Right ventricle myocardium superior (tissue), 1 donor: ENCODE measurements at places on chromosomes 1 and 21. TPM values are rescaled to one million over a fixed set of nuclear protein-coding genes. Genes with fewer than 3 reads are reported as not detected.

E2F2 gene
- 0.35 TPM for total RNA-seq

DIO1 gene
- total RNA-seq: not detected

PYHIN1 gene
- 0.22 TPM for total RNA-seq

DNASE2B gene
- not detected for total RNA-seq

FMOD gene
- total RNA-seq: 5.9 TPM

DNA sequence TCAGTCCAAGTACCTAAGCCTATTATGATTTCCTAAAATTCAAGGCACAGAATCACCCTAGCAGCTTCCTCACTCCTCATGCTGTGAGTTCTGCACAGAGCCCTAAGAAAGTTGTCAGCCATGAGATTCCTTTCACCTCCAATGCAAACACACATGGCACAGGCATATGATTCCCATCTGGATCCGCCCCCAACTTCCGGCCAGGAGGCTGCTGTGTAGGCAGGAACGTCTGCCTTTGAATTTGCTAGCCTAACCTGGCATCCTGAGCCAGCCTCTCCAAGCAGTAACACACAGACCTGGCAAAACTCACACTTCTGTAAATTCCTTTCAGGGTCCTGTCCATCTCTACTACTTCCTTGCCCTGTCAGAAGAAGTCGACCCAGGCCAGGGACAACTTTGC is 521.1 kb upstream of the BEND5 start:
- no peak for DNase-seq

DNA sequence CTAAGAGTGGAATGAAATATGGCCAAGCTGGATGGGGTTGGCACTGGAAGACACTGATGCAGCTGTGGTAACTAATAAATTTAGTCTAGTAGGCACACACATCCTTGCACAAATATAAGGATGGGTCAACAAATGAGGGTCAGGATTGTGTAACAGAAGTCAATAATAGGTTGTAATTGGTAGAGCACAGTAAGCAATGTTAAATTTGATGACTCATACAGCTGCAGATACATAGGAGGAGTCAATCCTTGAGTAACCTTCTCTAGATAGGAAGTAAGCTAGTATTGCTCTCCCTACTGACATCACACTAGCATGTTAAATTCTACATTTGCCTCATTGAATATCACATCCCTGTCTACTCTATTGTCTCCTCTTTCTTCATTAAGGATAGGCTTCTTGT is 332.1 kb downstream of the PTPRC start:
- DNase-seq: no peak

DNA sequence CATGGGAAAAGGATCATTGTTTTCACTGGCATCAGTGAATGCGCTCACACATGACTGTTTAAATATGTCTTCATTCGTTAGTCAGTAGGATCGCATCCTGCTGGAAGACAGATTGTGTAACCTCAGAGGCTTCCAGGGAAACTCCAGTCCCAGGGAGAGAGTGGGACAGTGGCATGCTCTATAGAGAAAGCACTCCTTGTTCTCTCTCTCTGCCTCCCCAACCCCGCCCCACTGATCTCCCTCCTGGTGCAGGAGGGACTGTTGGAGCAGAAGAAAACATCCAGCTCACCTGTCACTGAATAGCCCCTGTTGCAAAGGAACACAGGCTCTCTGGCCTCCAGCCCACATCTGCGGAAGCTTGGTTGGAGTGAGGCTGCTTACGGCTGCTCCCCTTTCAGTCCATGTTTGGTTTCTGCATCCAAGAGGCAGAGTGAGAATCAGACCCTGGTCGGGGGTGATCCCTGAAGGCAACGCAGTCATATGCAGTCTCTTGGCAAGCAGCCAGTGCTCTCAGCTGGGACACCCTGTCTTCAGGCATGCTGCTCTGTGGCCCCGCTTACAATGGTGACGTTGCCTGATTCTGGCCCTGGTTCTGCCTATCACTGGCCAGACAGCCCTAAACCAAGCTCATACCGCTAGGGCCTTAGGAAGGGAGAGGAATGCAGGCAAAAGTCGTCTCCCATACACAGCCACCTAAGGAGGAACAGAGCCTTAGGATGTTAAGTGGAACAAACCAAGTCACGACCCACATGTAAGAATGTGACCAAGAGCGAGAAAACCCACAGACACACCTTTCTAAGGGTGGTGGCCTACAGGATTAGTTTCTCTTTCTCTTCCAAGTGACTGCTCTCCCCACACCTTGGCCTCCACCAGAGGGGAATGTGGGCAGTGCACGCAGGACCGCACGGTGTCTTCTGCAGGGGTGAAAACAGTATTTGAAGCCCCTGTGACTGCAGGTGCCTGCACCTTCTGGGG is 39.7 kb downstream of the BACE2 start:
- peak; percentile 83 for DNase-seq

DNA sequence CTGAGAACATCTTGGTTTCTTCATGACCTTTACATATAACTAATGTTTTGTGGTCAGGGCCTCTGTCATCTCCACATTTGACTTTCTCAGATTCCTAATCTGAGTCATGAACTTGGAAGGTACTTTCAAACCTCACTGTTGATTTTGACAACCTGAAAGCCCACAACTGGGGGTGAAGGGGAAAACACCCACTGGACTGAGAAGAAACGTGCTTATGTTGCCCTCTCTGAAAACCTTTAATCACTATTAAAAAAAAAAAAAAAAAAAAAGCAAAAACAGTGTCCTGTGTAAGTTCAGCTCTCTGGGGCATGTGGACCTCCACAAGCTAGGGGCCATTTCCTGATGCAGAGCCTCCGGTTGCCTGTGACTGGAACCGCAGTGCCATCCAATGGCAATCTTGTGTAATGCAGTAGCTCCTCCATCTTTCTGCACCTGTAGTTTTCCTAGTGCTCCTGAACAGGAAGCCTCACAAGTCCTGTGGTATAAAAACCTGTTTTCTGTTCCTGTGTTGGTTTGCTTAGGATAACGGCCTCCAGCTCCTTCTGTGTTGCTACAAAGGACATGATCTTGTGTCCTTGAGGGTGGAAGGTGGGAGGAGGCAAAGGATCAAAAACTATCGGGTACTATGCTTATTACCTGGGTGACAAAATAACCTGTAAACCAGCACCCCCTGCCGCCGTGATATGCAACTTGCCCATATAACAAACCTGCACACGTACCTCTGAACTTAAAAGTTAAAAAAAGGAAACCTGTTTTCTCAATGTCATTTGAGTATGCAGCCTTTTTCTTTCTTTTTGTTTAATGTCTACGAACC is 124.5 kb downstream of the ZNF648 start:
- DNase-seq: no peak

- no peak for DNase-seq
Observed at GRCh38 chr1:90176530-90176929, 181.6 kb downstream of the ZNF326 start.

DNA sequence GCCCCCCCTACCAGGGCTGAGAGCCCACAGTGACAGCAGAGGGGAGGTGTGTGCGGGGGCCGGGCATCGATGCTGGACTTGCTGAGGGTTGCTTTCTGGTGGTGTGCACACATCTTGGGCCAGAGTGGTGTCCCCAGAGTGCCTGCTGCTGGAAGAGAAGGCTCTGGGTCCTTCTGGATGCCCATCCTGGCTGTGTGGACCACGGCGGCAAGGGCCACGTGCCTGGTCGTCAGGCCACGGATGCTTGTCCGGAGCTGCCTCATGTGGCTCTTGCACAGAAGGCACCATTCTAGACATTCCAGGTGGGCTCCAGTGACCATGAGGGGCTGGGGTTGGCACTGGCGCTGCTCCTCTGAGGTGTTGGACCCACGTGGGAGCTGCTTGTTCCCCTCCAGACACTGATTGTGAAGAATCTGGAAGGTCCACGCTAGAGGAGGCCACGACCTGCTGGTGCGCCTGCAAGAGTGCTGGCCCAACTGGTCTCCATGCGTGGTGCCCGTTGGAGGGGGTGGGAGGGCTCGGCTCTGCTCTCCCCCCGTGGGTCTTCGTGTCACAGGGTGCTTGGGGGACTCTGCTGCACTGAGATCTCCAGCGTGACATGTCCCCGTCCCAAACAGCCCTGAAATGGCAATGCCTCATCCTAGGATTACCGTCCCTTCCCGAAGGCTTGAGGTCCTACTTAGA is 25.8 kb downstream of the SKI start:
- no peak for DNase-seq

- no peak for DNase-seq
Observed at GRCh38 chr1:95229037-95229436, 5.0 kb upstream of the RWDD3 start.

DNA sequence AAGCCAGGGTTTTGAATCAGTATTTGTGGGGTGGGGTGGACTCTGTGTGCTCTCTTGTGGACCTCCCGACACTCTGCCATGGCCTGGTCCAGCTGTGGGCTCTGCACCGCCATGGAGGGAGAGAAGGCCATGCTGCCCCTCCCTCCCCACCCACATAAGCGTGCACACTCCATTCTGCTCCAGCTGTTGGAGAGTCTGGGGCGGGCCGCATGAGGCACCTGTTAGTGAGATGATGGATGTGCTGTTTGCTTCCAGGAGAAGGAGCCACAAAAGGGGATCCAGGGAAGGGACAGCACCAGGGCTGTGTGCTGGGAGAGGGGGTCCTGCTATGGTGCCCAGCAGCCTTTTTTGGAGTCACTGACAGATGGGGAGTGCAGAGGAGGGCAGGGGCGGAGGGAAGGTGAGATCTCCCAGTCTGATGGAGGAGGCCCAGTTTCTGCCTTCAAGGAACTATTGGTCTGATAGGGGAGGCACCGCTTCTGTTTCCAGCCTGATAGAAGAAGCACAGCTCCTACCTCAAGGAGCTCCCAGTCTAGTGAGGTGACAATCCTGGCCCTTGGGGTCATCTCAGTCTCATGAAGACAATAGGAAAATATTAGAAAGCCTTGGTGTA is 101.5 kb downstream of the ACTL8 start:
- DNase-seq: no peak

GRCh38 chr21:31599563-31599962 is 59.9 kb upstream of the SOD1 start:
- DNase-seq: no peak

GRCh38 chr1:116768416-116769103 is 14.3 kb downstream of the CD2 start:
- DNase-seq: no peak

GRCh38 chr1:185487026-185487425 is 170.0 kb upstream of the IVNS1ABP start:
- DNase-seq: no peak

- DNase-seq: no peak
Observed at GRCh38 chr1:51321924-51322280, 8.5 kb downstream of the TTC39A start.

- no peak for DNase-seq
Observed at GRCh38 chr1:200021577-200022238, 5.8 kb upstream of the NR5A2 start.

DNA sequence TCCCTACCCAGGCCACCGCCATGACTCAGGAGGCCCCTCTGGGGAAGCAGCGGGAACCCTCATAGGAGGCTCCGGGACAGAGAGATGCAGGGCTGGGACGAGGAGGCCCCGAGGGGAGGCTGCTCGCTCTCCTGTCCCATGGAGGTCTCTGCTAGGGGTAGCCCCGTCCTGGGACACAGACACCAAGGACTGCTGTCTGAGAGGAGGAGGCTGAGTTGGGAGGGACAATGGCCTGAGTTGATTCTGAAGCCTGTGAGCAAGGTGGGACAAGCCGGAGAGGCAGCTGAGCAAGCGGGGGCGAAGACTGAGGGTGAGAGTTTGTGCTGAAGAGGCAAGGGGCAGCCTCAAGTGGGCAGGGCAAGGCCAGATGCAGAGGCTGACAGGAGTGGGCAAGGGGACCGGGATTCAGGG is 17.4 kb downstream of the SLC27A3 start:
- no peak for DNase-seq

DNA sequence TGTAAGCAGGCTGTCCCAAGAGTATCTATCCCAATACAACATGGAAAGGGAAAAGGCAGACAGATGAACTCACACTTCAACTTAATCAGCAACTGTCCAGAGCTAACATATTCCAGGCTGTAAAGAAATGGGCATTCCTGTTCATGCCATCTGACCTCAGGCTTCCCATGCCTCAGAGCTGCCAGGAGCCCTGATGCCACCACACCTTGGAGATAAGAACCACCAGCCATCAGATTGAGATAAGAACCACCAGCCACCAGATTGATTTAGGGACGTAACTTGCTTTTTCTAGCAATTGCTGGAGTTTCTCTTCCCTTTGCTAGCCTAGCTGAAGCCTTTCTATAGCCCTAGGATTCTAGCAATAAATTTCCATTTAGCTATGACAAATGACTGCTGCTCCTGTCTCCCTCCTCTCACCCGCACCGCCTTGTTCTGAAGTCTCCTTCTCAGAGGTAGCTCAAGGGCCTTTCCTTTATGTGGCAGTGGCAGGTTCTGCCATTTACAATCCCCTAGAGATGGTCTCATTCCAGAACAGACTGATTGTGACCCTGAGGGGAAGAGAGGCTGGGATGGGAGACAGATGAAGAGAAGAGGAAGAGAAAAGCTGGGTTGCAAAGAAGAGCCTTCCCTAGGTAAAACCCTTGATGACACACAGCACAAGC is 88.0 kb upstream of the CTTNBP2NL start:
- DNase-seq: no peak

DNA sequence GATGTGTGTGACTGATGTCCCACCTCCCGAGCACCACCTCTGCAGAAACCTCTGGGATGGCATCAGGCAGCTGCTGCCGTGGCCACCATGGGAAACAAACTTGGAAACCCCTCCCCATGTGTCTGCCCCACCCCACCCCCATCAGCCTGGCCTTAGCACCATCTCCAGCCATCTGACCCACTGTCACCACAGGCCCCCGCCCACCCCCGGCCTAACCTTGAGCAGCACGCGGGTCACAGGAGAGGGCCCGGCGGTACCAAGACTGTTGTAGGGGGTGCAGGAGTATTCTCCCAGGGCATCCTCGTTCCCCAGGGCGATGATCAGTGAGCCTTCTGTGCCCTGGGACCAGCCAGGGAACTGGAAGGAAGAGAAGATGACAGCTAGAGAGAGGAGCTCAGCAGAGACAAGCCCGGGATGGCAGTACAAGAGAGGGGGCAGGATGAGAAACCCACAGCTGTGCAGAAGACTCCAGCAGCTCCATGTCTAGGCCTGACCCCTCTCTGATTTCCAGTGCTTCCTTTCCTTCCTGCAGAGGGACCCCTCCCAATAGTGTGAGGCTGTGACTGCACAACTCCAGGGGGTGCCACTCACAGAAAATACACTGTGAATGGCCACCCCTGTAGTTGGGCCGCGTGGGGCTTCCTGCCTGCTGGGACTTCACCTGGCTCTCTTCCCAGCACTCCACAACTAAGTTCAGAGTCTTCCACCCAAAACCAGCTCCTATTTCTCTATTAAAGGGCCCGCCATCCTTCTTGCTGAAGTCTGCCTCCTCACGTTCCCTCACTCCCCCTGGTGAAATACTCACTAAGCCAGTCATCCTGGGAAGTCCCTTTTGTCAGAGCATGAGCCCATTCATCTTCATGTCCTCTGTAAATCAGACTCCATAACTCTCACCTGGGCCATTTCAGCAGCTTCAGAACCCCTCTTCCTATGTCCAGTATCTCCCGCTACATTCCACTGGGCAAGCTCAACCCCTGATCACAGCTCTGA is 7.3 kb upstream of the TAGLN2 start:
- DNase-seq: no peak

DNA sequence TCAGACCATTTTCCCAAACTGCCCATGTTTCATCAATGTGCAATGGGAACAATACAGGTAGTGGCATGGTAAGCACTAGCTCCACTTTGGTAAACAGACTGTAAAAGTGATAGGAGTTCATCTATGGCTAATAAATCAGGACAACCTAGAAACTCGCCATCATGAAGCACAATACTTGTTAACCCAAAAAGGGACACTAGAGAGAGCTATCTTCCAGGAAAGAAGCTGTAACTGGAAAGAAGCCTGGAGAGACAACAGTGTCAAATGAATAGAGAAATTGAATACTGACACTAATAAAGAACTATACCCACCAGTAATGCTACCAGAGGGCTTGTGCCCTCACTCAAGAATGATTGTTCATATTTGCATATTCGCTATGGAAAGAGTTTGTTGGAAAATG is 164.7 kb upstream of the RGS18 start:
- DNase-seq: no peak

GRCh38 chr1:214584805-214585766 is 17.9 kb upstream of the CENPF start:
- DNase-seq: no peak
